ENCODE measurements at places on chromosomes 4 and X. TPM values are rescaled to one million over a fixed set of nuclear protein-coding genes. Genes with fewer than 3 reads are reported as not detected.

DNA sequence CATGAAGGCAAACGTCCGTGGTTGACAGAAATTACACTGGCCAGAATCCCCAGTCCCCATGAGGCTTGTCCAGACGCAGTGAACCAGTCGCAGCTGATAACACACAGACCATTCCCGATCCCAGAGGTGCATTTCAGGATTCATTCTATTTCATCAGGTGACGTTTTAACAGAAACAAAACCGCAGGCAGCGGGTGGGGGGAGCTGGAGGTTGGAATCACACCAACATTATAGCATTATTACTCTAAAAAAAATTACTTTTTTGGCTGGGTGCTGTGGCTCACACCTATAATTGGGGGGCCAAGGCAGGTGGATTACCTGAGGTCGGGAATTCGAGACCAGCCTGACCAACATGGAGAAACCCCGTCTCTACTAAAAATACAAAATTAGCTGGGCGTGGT, 25.2 kb downstream of the NOP14 start:
- no peak overlapping the region for H3K4me3 ChIP-seq
- no peak overlapping the region for H3K27ac ChIP-seq
- H3K36me3 ChIP-seq = peaks cover 37% of the 10 kb centered on the region
- DNase-seq = no peak

- no peaks in the 10 kb centered on the region for H3K27me3 ChIP-seq
- no peak overlapping the region for H3K4me3 ChIP-seq
- H3K36me3 ChIP-seq = no peaks in the 10 kb centered on the region
- H3K27ac ChIP-seq = no peak overlapping the region
- no peak for DNase-seq
These were observed 82.3 kb downstream of the SLC10A7 start for GRCh38 chr4:146439437-146439836.

PCDH19 gene
- total RNA-seq = not detected

- peaks cover 46% of the 10 kb centered on the region for H3K4me1 ChIP-seq
- H3K36me3 ChIP-seq = peaks cover 31% of the 10 kb centered on the region
- peak overlapping the region; percentile 0 for H3K27ac ChIP-seq
- no peak for DNase-seq
- peak overlapping the region; percentile 81 for H3K4me3 ChIP-seq
- H3K27me3 ChIP-seq = no peaks in the 10 kb centered on the region
These were observed 2.4 kb downstream of the CHST7 start for GRCh38 chrX:46575991-46576392.

ARMCX4 gene
- 0.96 TPM for total RNA-seq

- H3K36me3 ChIP-seq = no peaks in the 10 kb centered on the region
- peaks cover 25% of the 10 kb centered on the region for H3K4me1 ChIP-seq
These were observed 52.4 kb upstream of the HPSE start for GRCh38 chr4:83387012-83387411.

- no peak overlapping the region for H3K4me3 ChIP-seq
- DNase-seq = no peak
- H3K4me1 ChIP-seq = peaks cover 27% of the 10 kb centered on the region
- H3K36me3 ChIP-seq = peaks cover 6% of the 10 kb centered on the region
- no peak overlapping the region for H3K27ac ChIP-seq
- H3K27me3 ChIP-seq = peaks cover 37% of the 10 kb centered on the region
These were observed 277.4 kb downstream of the SPRY1 start for GRCh38 chr4:123673971-123674370.

DNA sequence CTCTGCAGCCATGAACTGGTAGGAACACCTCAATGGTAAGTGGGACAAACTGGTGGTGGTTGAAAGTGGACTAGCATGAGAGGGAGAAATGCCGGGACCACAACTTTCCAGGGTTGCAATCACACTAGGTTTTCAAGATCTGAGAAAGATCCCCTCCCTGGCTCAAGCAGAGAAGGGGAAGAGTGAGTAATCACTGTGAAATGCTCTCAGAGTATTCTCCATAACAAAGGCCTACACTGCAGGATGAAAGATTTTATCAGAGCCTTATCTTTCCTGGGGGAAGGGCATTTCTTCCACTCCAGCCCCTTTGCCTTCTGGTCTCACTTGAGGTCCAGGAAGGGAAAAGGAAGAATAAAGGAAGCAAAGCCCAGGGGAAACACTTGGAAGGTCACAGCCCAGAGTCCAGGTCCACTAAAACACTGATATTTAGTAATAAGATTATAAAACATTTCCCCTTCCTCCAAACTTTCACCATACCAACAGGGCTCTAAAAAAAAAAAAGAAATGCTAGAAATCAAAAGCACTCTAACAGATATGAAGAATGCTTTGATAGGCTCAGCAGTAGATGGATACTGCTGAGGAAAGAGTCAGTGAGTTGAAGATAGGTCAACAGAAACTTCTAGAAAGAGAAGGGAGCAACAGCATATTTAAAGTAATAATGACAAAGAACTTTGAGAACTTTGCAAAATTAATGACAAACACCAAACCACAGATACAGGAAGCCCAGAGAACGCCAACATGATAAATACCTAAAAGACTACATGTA, 95.9 kb downstream of the WDFY3 start:
- H3K4me1 ChIP-seq = no peaks in the 10 kb centered on the region
- H3K36me3 ChIP-seq = no peaks in the 10 kb centered on the region
- no peak overlapping the region for H3K27ac ChIP-seq
- no peak overlapping the region for H3K4me3 ChIP-seq

- H3K27me3 ChIP-seq = no peaks in the 10 kb centered on the region
- H3K27ac ChIP-seq = no peak overlapping the region
- H3K36me3 ChIP-seq = no peaks in the 10 kb centered on the region
- no peak for DNase-seq
- H3K4me1 ChIP-seq = peaks cover 10% of the 10 kb centered on the region
- H3K4me3 ChIP-seq = no peak overlapping the region
These were observed 155.2 kb upstream of the SPIN4 start for GRCh38 chrX:63506320-63506719.

DNA sequence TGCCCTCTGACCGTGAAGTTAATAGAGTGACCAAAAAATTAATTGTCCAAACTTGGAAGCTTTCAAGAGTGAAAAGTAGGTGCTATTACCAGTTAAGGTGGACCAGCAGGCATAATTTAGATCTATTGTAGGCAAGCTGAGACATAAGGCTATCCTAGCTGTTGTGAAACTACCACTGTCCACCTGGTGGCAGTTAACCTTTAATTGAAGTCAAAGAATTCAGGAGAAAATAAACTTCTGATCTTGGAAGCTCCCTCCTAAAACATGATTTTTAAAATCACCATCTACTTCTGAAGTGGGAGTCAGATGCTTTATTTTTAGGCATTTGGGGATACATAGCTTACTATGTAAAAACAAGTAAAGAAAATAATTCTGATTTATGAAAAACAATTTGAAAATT, 636.3 kb upstream of the HTR2C start:
- no peaks in the 10 kb centered on the region for H3K36me3 ChIP-seq
- DNase-seq = no peak
- H3K27me3 ChIP-seq = no peaks in the 10 kb centered on the region
- no peaks in the 10 kb centered on the region for H3K4me1 ChIP-seq
- no peak overlapping the region for H3K27ac ChIP-seq

DNA sequence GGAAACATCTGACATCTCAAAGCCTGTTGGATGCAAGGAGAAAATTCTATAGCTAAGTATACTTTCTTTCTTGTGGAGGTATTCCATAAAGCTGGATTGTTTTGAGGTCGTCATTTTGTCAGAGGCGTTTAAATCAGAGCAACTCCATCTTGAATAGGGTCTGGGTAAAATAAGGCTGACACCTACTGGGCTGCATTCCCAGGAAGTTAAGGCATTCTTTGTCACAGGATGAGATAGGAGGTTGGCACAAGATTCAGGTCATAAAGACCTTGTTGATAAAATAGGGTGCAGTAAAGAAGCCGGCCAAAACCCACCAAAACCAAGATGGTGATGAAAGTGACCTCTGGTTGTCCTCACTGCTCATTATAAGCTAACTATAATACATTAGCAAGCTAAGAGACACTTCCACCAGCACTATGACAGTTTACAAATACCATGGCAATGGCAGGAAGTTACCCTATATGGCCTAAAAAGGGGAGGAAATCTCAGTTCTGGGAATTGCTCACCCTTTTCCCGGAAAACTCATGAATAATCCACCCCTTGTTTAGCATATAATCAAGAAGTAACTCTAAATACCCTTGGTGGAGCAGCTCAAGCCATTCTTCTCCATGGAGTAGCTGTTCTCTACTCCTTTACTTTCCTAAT, 11.9 kb downstream of the HSD17B13 start:
- no peak for DNase-seq
- no peak overlapping the region for H3K27ac ChIP-seq
- H3K27me3 ChIP-seq = no peaks in the 10 kb centered on the region
- H3K4me3 ChIP-seq = no peak overlapping the region
- H3K36me3 ChIP-seq = no peaks in the 10 kb centered on the region

DNA sequence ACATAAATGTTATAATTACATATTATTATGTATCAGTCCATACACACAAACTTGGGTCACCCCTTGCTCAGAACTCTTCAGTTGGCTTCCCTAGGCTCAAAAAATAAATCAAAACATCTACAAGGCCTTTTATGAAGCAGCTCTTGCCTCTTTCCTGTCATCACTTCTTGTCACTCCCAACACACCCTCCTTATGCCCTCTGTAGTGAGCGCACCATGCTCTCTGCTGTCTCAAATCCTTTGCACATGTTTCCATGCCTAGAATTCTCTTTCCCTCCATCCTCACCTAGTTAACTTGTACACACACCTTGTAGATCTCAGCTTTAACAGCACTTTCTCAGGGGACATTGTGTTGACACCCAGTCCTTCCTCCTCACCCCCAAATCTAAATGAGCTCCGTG, 53.0 kb downstream of the ATP8A1 start:
- H3K36me3 ChIP-seq = peaks cover 17% of the 10 kb centered on the region
- H3K4me3 ChIP-seq = no peak overlapping the region
- DNase-seq = no peak
- H3K4me1 ChIP-seq = peaks cover 9% of the 10 kb centered on the region

DNA sequence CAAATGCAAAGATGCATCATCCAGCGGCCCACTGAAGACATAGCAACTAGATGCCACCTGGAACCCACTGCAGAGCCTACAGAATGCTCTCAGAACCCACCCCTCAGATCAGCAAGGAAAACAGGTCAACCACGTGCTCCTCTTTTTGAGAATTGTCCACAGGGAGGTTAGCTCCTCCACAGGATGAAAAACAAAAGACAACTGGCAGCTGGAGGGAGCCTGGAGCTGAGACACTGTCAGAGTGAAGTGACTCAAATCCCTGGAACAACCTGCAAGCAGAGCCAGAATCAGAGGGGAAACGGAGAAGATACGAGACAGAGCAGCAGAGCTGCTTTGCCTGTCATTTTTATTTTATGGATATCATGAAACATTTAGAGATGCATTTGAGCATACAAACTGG, 277.6 kb downstream of the GASK1B start:
- H3K4me1 ChIP-seq = no peaks in the 10 kb centered on the region
- H3K36me3 ChIP-seq = no peaks in the 10 kb centered on the region
- H3K27me3 ChIP-seq = no peaks in the 10 kb centered on the region

PDE5A gene
- 0.21 TPM for total RNA-seq

EREG gene
- not detected for total RNA-seq

MCF2 gene
- 0.67 TPM for total RNA-seq

Measured in activated CD4-positive, alpha-beta T cell treated with anti-CD3 and anti-CD28 coated beads, Interleukin-2, amount 10 ng/mL, durations not matched to agents 7 days and 5 days (primary cell).